ENCODE measurements at places on chromosomes 1 and 21.

GRCh38 chr1:238061967-238062613, 171.4 kb upstream of the ZP4 start:
- DNase-seq, result no peak

DNA sequence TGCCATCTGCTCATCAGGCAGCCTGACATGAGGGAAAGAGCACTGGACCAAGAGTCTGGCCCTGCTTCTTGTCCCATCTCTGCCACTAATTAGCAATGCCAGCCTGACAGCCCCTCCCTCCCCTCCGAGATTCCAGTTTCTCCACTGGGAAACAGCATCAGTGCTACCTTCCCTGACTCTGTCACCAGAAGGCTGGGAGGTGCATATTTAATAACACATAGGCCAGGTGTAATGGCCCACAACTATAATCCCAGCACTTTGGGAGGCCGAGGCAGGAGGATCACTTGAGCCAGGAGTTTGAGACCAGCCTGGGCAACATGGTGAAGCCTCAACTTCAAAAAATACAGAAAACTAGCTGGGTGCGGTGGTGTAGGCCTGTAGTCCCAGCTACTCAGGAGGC, 41.2 kb upstream of the ZBTB40 start:
- DNase-seq, result no peak

GRCh38 chr1:40646315-40646714, 19.2 kb downstream of the RIMS3 start:
- no peak for DNase-seq

DNA sequence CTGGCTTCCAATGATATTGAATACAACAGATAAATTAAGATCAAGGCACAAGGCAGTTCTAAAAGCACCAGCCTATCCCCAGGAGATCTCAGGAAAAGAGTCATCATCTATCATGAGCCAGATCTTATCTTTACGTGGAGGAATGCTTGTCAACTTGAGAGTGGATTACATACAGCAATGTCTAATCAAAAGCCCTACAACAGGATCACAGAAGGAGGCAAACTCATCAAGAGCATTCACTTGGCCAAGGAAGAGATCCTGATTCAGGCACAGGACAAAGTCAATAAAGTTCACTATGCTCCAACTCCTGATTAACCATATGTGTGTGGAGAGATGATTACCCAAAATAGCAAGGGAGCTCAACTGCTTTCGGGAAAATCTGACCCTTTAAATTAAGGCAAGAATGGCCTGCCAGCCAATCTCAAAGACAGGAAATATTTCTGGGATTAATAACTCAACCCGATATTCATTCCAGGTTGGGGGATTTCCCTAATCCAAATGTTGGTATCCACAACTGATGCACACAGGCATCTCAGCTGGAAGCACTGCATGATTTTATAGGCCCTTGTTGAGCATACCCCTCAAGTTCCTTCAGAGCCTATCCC, 33.7 kb downstream of the TBX15 start:
- DNase-seq, result no peak

- DNase-seq, result no peak
Observed at GRCh38 chr1:53608071-53608470, 130.9 kb downstream of the GLIS1 start.

GRCh38 chr1:227343727-227344551, 25.6 kb upstream of the CDC42BPA start:
- DNase-seq, result no peak

DNA sequence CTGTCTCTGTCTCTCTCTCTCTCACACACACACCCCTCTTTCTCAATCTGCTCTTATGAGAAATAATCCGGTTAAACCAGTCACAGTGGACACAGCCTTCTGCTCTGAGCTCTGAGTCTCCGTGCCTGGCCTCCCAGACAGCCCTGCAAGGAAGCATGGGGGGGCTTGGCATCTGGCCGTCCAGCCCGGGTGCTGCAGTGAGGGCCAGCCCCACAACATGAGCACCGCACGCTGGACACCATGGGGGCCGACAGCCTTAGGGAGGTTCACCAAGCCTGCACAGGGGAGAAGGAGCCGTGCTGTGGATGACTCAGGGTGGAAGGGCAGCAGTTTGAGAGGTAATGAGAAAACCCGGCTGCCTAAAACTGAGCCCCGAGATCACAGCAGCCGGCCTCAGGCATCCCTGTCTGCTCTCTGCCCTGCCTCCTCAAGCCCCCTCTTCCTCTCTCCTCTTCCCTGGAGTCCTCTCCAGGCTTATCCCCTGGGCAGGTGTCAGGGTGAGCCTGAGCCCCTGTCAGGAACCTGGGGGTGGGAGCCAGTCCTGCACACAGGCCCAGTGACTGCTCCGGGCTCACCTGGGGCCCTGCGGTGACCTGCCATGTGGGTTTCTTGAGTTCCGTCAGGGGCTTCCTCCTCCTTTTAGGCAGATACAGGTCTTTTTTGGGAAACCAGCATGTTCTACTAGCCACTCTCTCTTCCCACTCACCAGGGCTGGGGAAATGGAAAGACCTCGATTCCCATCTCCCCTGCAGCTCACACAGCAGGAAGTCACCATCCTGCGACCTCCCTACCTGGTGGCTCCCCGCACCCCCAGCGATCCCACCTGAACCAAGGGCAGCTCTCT, 92.8 kb downstream of the ITPKB start:
- no peak for DNase-seq

- no peak for DNase-seq
Observed at GRCh38 chr1:46605232-46605631, 1.2 kb upstream of the MKNK1 start.

- DNase-seq, result no peak
Observed at GRCh38 chr21:23445307-23445706, 2162.0 kb downstream of the MRPL39 start.

GRCh38 chr1:226611301-226611700, 62.7 kb downstream of the STUM start:
- DNase-seq, result no peak

GRCh38 chr1:1348420-1349255, 580 bp downstream of the DVL1 start:
- DNase-seq, result no peak

DNA sequence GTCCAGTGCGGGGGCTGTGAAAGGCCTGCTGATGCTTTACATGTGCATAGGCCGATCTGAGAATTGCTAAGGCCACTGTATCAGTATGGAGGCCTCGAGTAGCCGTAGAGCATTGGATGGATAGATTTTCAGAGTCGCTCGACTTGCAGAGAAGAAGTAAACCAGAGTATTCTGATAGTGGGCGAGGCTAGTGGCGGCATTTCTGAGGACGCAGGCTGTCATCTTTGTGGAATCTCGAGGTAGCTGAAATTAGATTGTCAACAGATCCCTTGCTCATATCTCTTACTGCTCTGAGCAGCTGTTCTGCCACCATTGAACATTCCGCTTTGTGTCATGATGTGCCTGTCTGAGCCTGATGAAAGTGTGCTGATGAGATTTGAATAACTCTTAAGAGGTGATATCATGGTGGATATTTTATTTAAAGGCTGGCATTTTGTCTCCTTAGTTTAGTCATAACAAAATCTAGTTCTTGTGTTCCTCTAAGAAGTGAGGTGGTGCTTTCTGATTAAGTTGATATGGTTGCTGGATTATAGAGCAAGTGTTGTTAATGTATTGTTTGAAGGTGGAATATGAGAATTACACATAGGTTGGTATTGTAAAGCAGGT, 1.5 kb downstream of the KIF1B start:
- DNase-seq, result no peak

- no peak for DNase-seq
Observed at GRCh38 chr1:115408533-115408932, 70.5 kb upstream of the NGF start.

GRCh38 chr1:164728719-164729118, 169.7 kb downstream of the PBX1 start:
- no peak for DNase-seq

DNA sequence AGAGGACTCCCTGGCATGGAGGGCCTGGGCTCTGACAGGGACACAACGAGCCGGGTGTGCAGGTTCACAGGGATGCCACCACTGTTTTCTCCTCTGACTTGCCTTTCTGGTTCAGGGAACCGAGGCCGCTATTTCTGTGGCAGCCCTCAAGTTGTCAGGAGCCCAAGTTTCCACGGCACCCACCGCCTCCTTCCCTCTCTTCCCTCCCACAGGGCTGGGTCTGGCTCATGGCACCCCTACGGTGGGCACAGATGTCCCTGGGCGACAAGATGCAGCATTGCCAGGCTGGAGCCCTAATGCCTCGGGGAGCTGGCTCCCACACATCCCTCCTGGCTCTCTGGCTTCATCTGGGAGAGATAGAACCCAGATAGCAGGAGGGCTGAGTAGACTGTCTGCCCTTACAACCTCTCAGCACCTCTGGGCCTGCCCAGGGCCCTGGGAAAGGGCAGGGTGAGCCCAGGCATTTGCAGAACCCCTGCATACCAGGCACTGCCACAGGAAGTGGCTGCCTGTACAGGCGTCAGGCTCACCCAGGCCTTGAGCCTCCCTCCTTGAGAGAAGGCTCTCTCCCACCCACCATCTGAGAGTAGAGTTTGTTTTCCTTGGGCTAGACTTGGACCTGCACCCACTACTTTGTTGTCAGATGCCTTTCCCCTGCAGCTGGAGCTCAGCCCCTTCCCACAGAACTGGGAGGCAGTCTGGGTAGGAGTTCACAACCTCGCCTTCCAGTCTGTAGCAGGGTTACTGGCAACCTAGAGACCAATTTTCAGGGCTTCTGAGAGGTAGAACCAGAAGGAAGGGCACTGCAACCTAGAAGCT, 20.5 kb downstream of the KCNC4 start:
- DNase-seq, result no peak

DNA sequence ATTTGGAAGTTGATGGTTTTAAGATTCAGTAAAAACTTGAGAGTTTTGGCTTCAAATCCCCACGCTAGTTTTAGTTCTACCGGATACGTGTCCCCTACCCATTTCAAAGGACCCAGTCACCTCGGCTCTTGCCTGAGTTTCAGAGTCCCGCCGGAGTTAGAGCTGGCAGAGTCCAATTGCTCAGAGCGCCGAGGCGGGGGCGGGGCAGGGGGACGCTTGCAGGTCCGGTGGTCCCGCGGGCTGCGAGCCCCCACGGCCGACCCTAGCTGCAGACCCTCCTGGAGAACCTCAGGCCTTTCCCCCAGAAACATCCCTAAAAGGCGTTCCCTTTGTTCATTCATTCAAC, 765 bp upstream of the VPS45 start:
- DNase-seq, result no peak

GRCh38 chr21:44583800-44584147, 3.4 kb upstream of the KRTAP10-5 start:
- DNase-seq, result no peak

- DNase-seq, result no peak
Observed at GRCh38 chr1:30688920-30689794, 34.2 kb downstream of the MATN1 start.

DNA sequence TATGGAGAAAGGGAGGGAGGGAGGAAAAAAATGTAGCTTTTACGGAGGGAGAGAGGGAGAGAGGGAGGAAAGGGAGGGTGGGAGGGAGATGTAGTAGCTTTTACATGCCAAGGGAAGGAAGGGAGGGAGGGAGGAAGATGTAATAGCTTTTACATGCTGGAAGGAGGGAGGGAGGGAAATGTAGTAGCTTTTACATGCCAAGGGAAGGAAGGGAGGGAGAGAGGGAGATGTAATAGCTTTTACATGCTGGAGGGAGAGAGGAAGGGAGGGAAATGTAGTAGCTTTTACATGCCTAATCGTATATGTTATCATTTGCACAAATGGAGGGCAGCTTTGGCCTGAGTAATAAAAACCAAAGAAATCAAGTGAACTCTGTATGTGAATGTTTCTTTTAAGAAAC, 35.6 kb downstream of the EEIG2 start:
- DNase-seq, result no peak

DNA sequence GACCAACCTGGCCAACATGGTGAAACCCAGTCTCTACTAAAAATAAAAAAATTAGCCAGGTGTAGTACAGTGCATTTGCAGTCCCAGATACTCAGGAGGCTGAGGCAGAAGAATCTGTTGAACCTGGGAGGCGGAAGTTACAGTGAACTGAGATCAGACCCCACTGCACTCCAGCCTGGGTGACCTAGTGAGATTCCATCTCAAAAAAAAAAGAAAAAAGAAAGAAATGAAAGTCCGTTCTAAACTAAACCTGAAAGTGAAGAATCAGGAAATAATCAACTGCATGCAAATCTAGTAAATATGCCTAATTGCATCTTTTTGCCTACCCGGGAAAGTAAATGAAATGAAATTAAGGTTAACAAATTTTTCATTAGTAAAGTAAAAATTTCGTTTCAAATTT, 99.6 kb downstream of the ZZZ3 start:
- no peak for DNase-seq

GRCh38 chr1:191641420-191642260, 516.6 kb upstream of the RGS18 start:
- no peak for DNase-seq

DNA sequence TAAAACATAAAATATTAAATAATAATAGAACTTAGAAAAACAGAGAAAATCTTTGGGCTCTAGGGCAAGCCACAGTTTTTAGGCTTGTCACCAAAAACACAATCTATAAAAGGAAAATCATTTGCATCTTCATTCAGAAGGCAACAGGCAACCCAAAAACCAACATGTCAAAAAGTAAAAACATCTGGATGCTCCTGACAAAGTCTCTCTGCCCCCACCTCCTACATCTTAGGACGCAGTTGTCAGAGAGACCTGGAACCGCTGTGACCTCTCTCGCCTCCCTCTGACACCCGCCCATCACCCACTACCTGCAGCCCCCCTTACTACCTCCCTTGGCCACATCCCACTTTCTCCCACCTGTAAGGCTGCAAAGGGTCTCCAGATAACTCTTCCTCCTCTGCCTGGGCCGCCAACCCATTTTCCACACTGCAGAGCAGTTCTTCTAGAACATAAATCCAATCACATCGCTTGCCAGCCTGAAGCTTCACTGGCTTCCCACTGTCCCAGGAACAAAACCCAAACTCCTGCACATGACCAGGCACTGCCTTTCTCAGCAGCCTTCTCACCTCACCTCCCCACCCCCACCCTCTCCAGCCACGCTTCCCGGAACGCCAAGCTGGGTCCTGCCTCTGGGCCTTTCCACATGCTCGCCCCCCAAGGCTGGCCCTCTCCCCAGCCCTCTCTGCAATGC, 14.7 kb downstream of the PRDM15 start:
- DNase-seq, result no peak

- no peak for DNase-seq
Observed at GRCh38 chr1:179010671-179011070, 15.0 kb upstream of the FAM20B start.

DNA sequence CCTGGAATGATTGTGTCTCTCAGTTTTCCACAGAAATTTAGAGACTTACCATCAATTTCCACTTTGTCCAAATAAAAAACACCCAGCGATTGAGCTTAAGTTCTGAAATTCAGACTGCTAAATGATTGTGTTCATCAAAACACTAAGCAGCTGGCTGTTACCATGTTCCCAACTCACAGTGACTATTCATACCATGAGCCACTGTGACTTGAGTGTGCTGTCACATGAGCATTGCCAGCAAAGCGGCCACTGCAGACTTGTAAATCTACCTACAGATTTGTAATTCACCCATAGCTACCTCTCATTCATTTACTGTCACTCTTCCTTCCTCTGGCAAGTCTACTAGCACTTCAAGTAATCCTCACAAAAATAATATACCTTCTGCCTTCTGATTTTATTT, 17.2 kb upstream of the PRKAB2 start:
- DNase-seq, result no peak

- DNase-seq, result no peak
Observed at GRCh38 chr1:223682502-223682901, 17.0 kb upstream of the CAPN8 start.

GRCh38 chr1:199204231-199204630, 565.4 kb downstream of the PTPRC start:
- no peak for DNase-seq

GRCh38 chr1:106925750-106926149, 130.7 kb upstream of the PRMT6 start:
- DNase-seq, result no peak

GRCh38 chr1:225766967-225767633, 10.5 kb upstream of the SRP9 start:
- DNase-seq, result no peak

Data from cortex of kidney (tissue), 1 donor.